Chondrocyte (in vitro differentiated cells): ENCODE measurements at places on chromosomes 6 and 20. TPM values are rescaled to one million over a fixed set of nuclear protein-coding genes. Genes with fewer than 3 reads are reported as not detected.

Gene CUL7
- total RNA-seq: 53.6 to 64.8 TPM (median 54.3 TPM) in 3 replicates

Gene TINAG
- total RNA-seq: not detected in 3 replicates

DNA sequence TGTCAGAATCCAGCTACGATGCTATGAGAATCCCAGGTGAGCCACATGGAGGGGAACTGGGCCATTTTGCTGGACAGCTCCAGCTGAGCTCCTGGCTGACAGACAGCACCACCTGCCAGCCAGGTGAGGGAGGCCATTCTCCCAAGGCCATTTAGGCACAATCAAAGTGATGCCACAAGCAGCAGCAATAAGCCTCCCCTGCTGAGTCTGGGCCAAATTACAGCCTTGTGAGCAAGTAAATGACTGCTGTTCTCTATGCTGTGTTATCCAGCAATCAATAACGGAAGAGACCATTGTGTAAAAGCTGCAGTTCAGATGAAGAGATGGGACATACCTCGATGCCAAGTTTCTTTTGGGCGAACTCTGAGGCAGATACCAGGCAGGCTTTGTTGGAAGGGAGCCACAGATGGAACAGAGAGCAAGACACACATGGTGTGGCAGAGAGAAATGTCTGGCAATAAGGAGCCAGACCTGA lies 14.0 kb upstream of the SCGN start:
- DNase-seq: no peak

Gene NFATC2
- total RNA-seq: 2.0 to 2.6 TPM (median 2.2 TPM) in 3 replicates

DNA sequence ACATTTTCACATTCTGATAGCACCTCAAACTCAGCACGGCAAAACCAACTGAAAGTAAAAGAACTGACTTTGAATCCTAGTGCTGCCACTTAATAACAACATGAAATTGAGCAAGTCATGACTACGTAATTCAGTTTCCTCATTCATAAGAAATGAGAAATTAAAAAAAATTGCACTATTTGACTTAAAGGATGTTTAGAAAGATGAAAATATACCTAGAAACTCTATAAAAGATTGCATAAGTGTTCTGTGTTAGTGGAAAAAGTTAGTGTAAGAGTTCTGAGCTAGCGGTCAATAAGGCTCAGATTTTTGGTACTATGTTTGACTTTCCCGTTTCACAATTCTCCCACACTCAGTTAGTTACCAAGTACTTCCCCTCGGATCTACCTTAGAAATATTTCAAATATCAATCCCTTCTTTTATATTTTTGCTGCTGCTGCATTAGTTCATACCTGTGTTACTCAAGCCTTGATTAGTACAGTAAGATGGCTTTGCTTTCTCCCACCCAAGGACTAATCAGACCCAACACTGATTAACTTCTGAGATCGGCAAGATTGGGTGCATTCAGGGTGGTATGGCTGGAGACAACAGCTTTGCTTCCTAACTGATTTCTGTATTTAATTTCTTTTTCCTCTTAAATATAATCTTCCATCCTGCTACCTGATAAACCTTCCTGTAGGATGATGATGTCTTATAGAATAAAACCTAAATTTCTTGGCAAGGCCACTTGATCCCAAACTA lies 25.9 kb downstream of the ECHDC1 start:
- no peak for DNase-seq

Gene CRISP3
- total RNA-seq: not detected in 3 replicates

DNA sequence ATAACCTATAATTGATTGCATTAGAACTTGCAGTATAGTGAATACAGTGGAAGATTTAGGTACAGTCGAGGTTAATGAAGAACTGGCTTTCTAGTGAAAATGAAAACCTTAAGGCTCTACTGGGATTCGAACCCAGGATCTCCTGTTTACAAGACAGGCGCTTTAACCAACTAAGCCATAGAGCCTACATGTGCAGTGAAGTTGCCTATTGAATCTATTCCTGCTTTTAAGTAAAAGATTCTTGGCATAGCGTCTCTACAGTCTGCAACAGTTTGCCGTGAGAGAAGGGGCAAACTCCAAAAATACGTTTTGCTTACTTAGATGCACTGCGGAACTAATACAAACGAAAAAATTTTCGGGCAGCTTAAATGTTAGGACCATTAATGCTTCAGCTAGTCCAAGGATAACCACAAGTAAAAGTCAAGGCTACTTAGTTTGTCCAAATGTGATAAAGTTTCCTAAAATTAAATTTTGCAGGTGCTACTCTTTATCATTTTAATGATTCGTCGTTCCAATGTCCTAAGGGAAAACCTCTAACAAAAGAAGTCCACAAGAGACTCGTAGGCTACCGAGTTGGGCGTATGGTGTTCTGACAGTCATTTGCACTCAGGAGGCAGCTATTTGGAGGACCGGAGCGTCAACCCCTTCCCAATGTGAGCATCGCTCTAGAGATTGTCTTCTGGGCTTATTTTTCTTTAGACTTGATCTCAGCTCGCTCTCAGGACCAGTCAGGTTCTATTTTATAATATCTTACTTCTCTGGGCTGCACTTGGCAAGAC lies 31.3 kb upstream of the ZSCAN23 start:
- no peak for DNase-seq

DNA sequence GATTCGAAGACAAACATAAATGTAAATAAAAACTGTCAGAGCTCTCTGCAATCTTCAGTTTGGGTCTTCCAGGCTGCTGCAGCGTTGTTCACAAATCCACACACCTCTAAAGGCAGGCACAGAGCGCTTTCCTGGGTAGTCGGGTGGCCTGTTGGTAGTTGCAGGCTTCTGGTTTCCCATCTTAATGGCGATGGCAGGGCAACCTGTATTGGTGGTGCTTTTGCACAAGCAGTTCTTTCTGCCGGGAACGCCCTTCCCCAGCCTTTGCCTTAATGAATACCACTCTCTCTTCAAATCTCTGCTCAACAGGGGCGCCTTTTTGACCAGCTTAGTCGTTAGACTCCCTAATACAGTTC lies 723 bp upstream of the IFT52 start:
- peak; percentile 38 for DNase-seq

DNA sequence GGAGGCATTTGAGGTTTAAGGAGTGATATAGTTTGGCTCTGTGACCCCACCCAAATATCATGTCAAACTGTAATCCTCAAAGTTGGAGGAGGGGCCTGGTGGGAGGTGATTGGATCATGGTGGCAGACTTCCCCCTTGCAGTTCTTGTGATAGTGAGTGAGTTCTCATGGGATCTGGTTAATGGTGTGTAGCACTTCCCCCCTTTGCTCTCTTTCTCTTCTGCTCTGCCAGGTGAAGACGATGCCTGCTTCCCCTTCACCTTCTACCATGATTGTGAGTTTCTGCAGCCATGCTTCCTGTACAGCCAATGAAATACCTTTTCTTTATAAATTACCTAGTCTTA lies 1.7 kb upstream of the HDDC2 start:
- no peak for DNase-seq

Gene MMS22L
- 7.5 to 14.2 TPM (median 7.6 TPM) in 3 replicates for total RNA-seq

Gene GNAS-AS1
- 1.1 to 2.7 TPM (median 1.7 TPM) in 3 replicates for total RNA-seq

DNA sequence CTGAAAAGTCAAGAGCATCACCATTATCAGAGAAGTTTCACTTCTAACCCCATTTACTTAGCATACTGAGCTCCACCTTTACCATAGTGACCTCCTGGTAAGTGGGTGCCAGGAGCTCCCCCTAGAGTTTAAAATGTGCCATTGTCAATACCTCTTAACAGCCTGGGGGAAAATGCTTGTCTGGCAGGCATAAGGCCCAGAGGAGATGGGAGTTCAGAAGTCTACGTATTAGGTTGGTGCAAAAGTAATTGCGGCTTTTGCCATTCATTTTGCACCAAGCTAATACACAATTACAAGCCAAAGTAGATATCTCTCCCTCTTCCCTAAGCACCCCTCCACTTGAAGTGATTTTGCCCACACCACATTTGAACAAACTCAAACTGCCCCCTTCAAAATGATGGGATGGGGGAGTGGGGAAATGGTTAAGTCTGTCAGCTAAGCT lies 919.0 kb downstream of the KIF16B start:
- DNase-seq: no peak

DNA sequence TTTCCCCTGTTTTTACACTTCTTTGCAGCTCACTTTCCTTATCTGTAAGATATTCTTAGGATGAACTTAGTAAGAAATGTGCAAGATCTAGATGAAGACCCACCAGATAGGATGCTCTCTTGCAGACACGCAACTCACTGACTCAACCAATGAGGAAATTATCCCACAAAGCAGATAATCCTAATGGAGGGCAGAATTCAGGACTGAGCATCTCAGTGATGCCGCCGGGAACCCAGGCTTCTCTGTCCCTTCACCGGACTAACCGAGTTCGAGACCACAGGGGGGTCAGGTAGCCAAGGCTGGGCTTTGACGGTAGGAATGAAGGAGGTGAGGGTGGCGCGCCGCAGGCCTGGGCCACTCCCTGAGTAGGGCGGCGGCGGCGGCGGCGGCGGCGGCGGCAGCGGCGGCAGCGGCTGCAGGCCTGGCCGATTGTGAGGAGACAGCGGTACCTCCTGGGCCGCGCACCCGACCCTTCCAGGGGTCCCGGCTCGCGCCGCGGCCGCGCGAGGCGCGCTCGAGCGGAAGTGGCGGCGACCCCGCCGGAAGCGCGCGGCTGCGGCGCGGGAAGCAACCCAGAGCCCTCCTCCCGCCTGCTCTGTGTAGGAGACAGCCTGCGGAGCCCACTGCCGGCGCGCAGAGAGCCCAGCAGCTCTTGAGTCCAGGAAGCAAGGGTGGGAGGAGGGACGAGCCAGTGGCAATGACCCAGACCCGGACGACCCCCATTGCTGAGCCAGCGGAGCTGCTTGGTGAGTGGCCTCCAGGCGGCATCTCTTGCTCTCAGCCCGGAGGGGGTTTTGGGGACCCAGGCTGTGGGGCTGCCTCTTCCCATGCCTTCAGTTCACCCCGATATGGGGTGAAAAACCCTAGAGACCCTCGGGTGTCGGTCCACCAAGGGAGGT lies at the start of gene KHDC1:
TSS of gene KHDC1 (minus strand) at position 526 of the 899 bp plus-strand sequence. CDS start 20,679 bp downstream, outside the sequence.
- no peak for DNase-seq

Gene ADGRG6
- total RNA-seq: 1.7 to 2.5 TPM (median 2.5 TPM) in 3 replicates

DNA sequence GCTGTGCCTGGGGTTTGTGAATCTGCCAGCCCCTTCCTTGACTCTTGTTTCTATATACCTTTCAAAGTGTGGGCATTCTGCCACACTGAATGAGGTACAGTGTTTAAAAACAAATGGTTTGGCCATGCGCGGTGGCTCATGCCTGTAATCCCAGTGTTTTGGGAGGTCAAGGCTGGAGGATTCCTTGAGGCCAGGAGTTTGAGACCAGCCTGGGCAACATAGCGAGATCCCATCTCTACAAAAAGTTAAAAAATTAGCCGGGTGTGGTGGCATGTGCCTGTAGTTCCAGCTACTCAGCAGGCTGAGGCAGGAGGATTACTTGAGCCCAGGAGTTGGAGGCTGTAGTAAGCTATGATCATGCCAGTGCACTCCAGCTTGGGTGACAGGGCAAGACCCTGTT lies 5.8 kb downstream of the FAM83D start:
- no peak for DNase-seq

DNA sequence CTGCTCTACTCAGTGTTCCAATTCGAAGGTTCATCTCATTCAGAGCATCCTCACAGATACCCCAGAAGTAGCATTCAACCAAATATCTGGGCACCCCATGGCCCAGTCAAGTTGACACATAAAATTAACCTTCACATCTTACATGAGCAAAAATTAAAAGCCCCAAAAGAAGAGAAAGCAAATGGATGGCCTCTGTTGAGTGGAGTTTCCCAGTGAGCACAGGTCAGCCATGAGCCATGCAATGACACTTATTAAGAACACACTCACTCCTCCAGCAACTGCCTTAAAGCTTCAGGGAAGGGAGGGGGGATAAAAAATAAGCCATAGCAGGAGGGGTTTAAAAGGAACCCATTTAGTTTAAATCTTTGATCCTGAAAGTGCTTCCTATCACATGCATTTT lies 14.6 kb upstream of the THBS2 start:
- DNase-seq: no peak

Gene SDCBP2
- total RNA-seq: 0.89 to 2.3 TPM (median 2.0 TPM) in 3 replicates

DNA sequence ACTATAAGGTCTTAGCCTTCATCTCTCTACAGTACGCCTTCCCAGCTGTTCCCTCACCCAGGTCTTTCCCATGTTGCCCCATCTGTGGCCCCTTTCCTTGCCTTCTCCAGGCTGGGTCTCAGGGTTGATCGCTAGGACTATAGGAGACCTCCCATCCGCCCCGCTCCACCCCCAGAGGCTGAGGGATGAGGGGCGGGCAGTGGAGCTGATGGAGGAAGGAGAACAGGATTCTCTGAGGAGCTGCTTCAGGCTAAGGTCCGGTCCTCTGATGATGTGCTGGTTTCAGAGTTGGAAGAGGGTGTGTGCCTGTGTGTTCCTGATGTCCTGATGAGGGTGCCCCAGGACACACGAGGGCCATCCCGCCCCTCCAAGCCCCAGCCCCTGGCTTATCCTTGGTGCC lies 154.8 kb upstream of the QKI start:
- no peak for DNase-seq

Gene LIME1
- 6.8 to 9.7 TPM (median 7.1 TPM) in 3 replicates for total RNA-seq

Gene ZNF165
- total RNA-seq: 0.25 to 0.39 TPM (median 0.26 TPM) in 3 replicates

Gene ASIP
- not detected in 3 replicates for total RNA-seq

GRCh38 chr6:133816171-133816570 lies 72.7 kb upstream of the TCF21 start:
- no peak for DNase-seq

Gene OR2H1
- not detected in 3 replicates for total RNA-seq

- no peak for DNase-seq
Observed at GRCh38 chr20:10591946-10592521, 81.8 kb downstream of the JAG1 start.

GRCh38 chr20:50715694-50716093 lies 15.7 kb upstream of the PARD6B start:
- no peak for DNase-seq

DNA sequence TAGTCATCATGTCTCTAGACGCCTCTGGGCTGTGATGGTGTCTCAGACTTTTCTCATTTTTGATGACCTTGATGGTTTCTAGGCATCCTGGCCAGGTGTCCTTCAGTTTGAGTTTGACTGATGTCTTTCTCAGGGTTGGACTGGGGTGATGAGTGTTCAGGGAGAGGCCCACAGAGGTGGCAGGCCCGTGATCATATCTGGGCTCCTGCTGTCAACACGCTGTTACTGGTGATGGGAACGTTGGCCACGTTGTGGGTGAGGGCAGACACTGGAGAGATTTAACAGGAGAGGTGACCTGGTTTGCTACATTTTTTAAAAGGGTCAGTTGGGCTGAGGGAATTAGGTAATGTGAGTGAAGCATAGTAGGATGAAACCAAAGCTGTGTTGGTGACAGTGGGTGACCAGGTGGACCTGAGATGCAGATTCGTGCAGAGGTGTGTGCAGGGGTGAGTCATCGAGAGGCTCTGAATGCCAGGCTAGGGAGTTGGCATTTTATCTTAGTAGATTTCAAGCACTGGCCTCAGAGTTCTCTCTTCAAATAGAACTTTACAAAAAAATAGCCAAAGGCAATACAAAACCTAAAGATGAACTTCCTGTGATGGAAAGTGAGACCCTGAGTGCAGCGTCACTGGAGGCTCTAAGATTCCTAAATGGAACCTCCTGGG lies 174.1 kb downstream of the CDH26 start:
- no peak for DNase-seq
